ENCODE measurements at places on chromosomes 7 and 10. TPM values are rescaled to one million over a fixed set of nuclear protein-coding genes. Genes with fewer than 3 reads are reported as not detected.

Gene LAMB1
- 45.9 TPM for total RNA-seq

GRCh38 chr10:76009531-76009930, 578.1 kb downstream of the LRMDA start:
- no peaks in the 10 kb centered on the region for H3K4me1 ChIP-seq
- DNase-seq, result no peak
- H3K27ac ChIP-seq, result no peak overlapping the region

Gene CXCL12
- 109 TPM for total RNA-seq

GRCh38 chr7:14717816-14718215, 184.7 kb downstream of the DGKB start:
- no peak for DNase-seq
- H3K27ac ChIP-seq, result no peak overlapping the region
- H3K4me3 ChIP-seq, result no peak overlapping the region
- peaks cover 6% of the 10 kb centered on the region for H3K4me1 ChIP-seq
- H3K36me3 ChIP-seq, result no peaks in the 10 kb centered on the region

Gene SOSTDC1
- 0.28 TPM for total RNA-seq

- no peak overlapping the region for H3K4me3 ChIP-seq
- H3K27ac ChIP-seq, result no peak overlapping the region
- H3K27me3 ChIP-seq, result no peaks in the 10 kb centered on the region
- no peak for DNase-seq
- H3K4me1 ChIP-seq, result no peaks in the 10 kb centered on the region
- no peaks in the 10 kb centered on the region for H3K36me3 ChIP-seq
Measured at GRCh38 chr10:38159004-38159403, 64.9 kb downstream of the ZNF37A start.

Gene TMEM213
- total RNA-seq, result not detected

DNA sequence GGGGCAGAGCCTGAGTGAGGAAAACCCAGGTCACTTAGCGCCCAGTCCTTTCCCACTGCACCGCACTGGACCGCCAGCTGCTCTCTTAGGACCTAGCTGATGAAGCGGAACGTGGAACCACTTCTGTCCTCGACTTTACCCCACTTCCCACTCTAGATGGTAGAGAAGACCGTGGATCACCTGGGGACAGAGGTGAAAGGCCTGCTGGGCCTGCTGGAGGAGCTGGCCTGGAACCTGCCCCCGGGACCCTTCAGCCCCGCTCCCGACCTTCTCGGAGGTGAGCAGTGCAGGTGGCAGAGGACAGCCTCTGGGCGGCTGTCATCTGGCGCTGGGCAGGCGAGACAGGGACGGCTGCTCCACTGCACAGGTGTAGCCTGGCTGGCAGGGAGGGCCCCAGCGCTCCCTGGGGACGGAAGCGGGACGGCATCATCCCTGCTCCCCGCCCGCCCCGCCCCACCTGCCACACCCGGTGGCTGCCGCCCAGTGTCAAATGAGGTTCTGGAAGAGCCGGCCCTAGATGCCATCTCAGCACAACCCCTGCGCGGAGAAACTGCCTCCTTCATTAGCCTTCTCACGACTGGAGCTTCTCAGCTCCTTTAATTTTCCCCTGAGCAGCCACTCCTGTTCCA, 11.7 kb downstream of the PLAC9 start:
- no peak overlapping the region for H3K27ac ChIP-seq
- peaks cover 22% of the 10 kb centered on the region for H3K36me3 ChIP-seq
- H3K27me3 ChIP-seq, result no peaks in the 10 kb centered on the region

- H3K4me1 ChIP-seq, result no peaks in the 10 kb centered on the region
- no peak for DNase-seq
- H3K4me3 ChIP-seq, result no peak overlapping the region
Measured at GRCh38 chr7:139953229-139953628, 109.5 kb downstream of the PARP12 start.

Gene TUBAL3
- total RNA-seq, result not detected

Gene PCLO
- total RNA-seq, result 5.3 TPM

Gene KNDC1
- 0.14 TPM for total RNA-seq

DNA sequence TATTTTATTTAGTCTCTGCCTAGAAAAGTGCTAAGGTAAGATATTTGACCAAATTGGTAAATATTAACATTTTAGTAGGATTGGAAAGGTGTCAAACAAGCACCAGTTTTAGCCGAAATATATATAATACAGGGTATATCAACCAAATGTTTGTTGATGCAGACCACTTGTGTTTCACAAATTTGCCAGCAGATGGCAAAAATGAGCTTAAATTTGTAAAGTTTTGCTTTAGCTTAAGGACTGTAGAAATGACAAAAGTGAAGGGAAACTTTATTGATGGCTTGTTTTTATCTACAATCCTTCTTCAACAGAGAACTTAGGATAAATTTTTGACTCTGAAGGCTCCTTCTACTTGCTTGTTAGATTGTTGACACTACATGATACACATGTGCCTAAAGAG, 4.8 kb upstream of the POLR1F start:
- H3K4me3 ChIP-seq, result no peak overlapping the region
- no peak overlapping the region for H3K27ac ChIP-seq
- no peaks in the 10 kb centered on the region for H3K27me3 ChIP-seq
- DNase-seq, result no peak

Data from heart right ventricle (tissue), 16 donors.